GM04503 (cell line): ENCODE measurements at places on chromosomes 2 and 18.

DNA sequence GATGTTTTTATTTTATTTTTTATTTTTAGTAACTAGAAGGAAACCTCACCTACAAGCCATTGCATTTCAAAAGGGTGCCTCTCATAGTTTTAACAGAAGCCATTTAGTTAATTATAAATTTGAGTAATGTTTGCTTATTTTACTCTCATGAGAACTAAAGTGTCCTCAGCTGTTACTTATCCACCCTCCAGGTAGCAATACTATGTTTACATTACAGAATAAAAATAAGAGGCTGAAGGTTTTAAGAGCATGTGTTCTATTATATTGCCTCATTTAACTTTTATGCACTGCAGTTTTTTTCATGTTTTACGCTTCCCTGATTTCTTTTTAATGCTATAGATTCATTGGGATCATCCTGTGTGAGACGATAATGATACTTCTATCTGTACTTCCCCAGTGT is 235.5 kb downstream of the THSD7B start:
- no peak for DNase-seq

GRCh38 chr18:53946594-53946993 is 277.9 kb downstream of the MBD2 start:
- DNase-seq: peak; percentile 16

- DNase-seq: no peak
Measured at GRCh38 chr2:158907926-158908456, 60.4 kb upstream of the TANC1 start.

- no peak for DNase-seq
Measured at GRCh38 chr2:169237939-169238338, 124.4 kb downstream of the LRP2 start.

- DNase-seq: no peak
Measured at GRCh38 chr2:11629851-11630250, 40.1 kb downstream of the NTSR2 start.
